Activated naive CD4-positive, alpha-beta T cell treated with anti-CD3 and anti-CD28 coated beads for 36 hours (primary cell): ENCODE measurements at places on chromosomes 12 and 14.

GRCh38 chr14:91753501-91754128 lies 21.7 kb upstream of the CATSPERB start:
- no peak for DNase-seq

DNA sequence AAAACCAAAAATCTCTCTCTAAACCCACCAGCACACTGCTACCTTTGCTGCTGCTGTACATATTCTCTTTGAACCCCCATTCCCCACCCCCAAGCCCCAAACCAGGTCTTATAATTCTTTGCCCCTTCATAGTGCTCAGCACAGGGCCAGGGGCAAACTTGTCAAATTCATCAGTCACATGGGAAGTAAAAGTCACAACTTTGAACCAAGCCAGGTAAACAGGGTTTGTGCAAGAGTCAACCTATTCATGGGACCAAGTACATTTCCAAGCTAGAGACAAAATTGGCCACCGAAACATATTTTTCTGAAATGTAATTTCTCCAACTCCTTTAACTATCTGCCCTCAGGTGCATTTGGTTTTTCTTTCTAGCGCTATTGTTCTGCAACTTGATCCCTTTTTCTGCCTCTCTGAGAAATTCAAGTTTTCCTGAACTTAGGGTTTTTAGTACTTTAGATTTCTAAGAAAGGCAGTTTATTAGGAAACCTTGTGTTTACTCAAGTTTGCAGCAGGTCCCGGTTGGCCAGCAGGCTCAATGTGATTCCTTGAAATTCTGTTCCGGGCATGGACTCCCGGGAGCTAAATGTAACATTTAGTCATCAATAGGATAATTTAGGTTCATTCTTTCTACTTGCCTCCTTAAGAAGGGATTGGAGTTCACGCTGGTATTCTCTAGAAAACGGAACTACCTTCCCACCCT lies 230.5 kb downstream of the EFCAB11 start:
- DNase-seq = no peak

DNA sequence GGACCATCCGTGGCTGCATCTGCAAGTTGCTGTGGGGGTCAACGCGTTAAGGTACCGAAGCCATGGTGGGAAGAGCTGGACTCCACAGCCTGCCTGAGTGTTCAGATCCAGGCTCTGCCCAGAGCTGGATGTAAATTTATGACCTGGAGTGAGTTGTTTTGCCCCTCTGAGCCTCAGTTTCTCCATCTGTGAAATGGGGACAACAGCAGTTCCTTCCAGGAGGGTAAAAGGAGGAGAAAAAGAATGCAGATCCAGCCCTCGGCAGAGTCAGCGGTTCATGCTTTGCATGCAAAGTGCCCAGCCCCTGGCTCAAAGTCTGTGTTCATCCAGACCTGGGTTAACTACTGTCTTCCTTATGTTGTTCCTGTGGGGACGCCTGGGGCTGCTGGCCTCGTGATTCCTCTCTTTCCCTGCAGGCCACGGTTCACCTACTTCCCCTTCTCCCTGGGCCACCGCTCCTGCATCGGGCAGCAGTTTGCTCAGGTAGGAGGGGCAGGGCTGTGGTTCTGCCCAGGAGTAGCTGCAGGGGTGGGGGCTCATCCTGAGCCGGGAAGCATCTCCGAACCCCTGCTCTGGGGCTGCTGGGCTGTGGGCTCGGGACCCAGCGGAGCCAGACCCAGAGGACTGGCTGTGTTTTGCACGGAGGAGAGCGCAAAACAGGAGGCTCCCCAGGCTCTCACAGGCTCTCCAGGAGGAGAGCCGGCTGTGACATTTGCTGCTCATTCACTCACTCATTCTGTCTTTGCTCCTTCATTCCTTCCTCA lies 41.9 kb downstream of the CYP46A1 start:
- DNase-seq = no peak

DNA sequence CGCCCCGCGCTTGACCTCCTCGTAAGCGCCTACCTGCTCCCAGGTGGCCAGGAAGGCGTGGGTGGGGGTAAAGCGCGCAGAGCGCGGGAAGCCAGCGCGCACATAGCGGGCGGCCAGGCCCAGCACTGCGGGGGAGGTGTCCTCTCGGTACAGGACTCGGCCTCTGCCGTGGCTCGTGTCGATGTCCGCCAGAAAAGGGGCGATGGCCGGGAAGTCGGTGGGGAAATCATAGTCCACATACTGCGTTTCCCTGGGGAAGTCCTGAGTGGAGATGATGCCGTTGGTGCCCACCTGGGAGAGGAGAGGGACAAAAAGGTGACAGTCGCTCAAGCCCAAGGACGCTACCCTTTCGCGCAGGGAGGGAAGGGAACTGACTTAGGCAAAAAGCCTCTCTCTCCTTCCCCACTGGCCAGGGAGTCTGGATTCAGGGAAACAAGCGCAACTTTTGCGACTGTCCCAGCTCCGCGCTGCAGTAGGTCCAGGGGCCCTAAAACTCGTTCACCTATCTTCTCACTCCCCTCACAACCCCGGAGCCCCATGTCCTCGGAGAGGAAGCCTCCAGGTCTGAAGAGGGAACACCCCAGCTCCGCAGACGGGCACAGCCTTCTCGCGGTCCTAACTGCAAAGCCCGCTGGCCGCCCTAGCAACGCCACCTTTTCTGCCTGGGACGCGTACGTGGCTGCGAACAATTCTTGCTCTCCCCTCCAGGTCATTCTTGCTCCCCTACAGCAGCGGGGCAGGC lies 815 bp downstream of the NID2 start:
- no peak for DNase-seq

GRCh38 chr12:13248964-13249363 lies 52.4 kb downstream of the EMP1 start:
- no peak for DNase-seq

- DNase-seq = no peak
Measured at GRCh38 chr14:105363847-105364708, 34.3 kb upstream of the TEX22 start.

DNA sequence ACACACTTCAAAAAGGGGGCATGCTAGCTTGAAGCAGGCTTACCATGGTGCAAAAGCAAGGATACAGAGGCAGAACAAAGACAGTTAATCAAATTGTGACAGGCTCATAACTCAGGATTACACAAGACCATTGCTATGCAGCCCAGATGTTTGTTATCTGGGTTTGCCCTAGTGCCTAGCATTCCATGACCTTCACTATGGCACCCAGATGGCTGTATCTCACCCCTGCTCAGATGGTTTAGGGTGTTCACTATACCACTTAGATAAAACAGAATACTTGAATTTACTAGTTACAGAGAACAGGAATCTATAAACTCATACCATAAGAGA lies 56.2 kb downstream of the SDR9C7 start:
- DNase-seq = no peak

DNA sequence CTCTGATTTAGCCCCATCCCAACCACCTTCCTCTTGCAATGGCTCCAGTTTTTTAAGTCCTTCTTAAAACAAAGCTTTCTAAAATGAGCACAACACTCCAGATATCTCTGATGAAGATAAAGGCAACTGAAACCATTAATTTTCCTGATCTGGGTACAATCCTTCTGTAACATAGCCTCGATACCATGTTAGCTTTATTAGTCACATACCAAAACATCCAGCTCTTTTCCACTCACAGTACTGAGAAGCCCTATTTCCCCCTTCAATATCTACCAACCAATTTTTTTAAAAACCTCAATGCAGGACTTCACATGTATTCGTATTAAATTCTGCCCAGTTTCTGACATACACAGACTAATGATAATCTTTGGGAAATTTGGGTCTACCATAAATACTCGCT lies 105.9 kb downstream of the MED13L start:
- no peak for DNase-seq

- DNase-seq = no peak
Measured at GRCh38 chr12:48160046-48160445, 2.7 kb upstream of the ASB8 start.

DNA sequence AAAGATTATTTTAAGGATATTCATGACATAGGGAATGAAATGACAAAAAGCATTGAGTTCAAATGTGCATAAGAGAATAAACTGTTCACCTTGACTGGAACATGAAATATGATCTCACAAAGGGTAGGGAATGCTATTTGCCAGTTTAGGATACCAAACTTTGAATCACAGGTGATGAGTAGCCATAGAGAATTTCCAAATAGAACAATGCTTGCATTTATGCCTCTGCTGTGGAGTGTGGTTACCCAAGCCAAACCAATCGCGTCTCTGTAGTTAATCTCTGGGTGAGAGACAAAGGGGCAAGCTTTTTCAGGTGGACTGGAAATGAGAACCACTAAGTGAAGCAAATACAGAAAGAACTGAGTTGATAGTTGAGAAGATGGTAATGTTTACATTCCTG lies 371.1 kb upstream of the RPL10L start:
- no peak for DNase-seq

DNA sequence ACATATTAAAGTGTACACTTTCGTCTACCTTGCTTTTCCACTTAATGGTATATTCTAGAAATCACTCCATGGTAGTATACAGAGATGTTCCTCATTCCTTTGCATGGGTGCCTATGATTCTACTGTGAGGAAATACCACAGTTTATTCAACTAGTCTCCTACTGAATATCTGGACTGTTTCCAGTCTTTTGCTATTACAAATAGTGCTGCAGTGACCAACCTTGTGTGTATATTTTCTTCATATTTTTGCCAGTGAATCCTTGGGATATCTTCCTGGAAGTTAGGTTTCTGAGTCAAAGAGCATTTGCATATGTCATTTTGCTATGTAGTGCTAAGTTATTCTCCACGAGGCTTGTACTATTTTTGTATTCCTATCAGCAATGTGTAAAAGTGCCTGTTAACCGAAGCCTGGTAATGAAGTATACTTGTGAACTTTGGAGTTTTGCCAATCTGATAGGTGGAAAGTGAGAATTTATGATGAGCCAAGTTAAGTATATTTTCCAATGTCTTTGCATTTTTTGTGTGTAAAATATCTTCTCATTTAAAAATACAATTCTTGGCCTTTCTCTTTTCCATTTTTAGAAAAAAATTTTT lies 31.3 kb upstream of the TMEM263 start:
- DNase-seq = no peak

GRCh38 chr12:121167232-121167820 lies 34.6 kb downstream of the P2RX7 start:
- no peak for DNase-seq

GRCh38 chr14:45742187-45742586 lies 489.2 kb upstream of the MIS18BP1 start:
- DNase-seq = no peak

- no peak for DNase-seq
Measured at GRCh38 chr14:44981198-44981597, 19.2 kb downstream of the TOGARAM1 start.

DNA sequence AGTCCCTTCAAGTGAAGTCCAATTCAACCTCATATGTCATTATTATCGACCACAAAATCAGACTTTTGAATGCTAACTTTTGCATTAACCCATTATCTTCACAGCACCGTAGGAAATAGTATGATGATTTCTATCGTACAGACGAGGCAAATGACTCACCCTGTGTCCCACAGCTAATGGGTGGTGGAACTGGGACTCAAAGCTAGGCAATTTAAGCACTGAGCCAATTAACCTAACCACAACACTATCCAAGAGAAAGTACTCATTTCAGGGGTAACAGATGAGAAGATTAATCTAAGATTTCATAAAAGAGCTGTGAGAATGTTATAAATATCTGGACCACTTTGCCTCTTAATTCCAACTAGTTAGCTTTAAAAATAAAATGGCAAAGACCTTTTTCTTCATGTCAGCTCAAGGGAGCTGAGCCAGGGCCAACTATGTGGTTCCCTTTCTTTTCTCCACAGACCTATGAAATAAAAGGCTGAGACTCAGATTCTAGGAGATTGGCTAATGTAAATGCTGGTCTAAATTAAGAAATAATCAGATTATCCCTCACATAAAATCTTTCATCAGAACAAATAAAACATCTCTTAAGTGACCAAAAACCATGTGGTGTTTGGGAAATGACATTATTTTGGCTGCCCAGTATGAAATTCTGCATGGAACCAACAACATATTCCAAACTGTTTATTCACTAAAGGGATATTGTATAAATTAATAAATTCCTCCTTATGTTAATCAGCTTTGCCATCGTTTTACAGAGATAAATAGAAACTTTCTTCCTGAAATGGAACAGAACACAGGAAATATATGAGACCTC lies 4.9 kb downstream of the PTGER2 start:
- DNase-seq = no peak

- DNase-seq = no peak
Measured at GRCh38 chr12:131513606-131514005, 197.3 kb upstream of the SFSWAP start.

GRCh38 chr12:66901138-66901932 lies 222.5 kb upstream of the GRIP1 start:
- DNase-seq = no peak

DNA sequence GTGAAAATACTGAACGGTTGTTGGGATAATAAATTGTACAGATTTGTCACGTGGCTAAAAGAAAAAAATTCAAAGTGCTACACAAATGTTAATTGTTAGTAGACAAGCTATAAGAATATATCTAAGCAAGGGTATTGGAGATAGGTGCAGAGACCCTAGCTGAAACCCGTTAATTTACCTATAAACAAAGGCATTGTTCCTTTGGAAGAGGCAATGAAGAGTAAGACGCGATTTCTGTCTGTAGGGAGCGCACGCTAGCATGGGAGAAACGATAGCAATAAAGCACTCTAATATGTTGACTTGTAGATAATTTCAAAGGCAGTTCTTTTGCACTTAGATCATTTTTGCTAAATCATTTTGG lies 565 bp downstream of the CCDC77 start:
- peak; percentile 37 for DNase-seq

GRCh38 chr12:14612898-14613445 lies 45.3 kb upstream of the PLBD1 start:
- DNase-seq = no peak

- DNase-seq = peak; percentile 4
Measured at GRCh38 chr12:70920251-70920851, at the start of gene PTPRR. Gene PTPRR (minus strand): TSS chr12:70920738. CDS start chr12:70920390, 348 bp downstream.

GRCh38 chr12:34236073-34236472 lies 213.8 kb downstream of the ALG10 start:
- DNase-seq = no peak

- peak; percentile 62 for DNase-seq
Measured at GRCh38 chr12:64665514-64665913, 55.2 kb downstream of the RASSF3 start.

GRCh38 chr14:71492346-71492745 lies 439.9 kb upstream of the RGS6 start:
- DNase-seq = no peak

- DNase-seq = peak; percentile 26
Measured at GRCh38 chr12:27711317-27711682, 668 bp downstream of the MRPS35 start.

DNA sequence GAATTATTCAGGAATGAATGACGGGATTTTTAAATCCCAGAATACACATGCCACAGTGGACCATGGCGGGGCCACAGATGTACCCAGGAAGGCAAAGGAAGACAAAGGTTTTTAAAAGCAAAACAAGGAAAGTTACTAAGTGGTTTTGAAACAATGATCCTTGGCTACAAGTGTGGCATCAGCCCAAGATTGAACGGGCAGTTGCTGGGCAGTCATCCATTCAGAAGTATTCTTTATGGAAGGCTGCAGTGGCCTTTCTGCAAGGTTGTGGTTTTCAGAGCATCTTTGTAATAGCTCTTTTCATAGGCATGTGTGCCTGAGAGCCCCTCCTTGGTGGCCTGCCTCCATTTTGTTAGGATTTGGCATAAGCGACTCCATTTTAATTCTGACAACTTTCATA lies 13.4 kb upstream of the IFI27 start:
- no peak for DNase-seq

- no peak for DNase-seq
Measured at GRCh38 chr12:65540140-65540539, 261.7 kb downstream of the MSRB3 start.
